NCI-H187 treated with DMSO at 0.1 percent for 48 hours (cell line): ENCODE measurements at places on chromosomes 3 and 15.
A peak's percentile ranks its signal among the peaks of the same experiment; 100 is the strongest.

DNA sequence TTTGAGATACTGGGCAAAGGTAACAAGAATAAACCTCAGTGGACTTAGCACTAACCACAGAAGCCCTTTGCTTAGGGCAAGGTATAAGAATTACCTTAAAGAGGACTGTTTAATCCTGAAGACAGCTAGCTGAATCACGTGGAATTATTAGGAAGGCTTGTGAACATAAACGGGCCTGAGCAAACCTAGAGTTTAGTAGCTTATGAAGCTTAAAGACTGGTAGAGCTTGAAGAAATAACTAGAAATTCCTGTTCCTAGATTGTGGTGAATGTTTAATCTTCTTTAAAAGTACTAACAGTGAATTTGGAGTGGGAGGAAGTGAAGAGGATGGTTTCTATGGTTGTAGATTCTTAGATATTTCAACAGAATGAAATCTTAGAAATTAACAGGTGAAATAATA lies 428.9 kb upstream of the THRB start:
- DNase-seq = no peak

- DNase-seq = no peak
These were observed 431.3 kb upstream of the MDFIC2 start for GRCh38 chr3:70743754-70744153.

DNA sequence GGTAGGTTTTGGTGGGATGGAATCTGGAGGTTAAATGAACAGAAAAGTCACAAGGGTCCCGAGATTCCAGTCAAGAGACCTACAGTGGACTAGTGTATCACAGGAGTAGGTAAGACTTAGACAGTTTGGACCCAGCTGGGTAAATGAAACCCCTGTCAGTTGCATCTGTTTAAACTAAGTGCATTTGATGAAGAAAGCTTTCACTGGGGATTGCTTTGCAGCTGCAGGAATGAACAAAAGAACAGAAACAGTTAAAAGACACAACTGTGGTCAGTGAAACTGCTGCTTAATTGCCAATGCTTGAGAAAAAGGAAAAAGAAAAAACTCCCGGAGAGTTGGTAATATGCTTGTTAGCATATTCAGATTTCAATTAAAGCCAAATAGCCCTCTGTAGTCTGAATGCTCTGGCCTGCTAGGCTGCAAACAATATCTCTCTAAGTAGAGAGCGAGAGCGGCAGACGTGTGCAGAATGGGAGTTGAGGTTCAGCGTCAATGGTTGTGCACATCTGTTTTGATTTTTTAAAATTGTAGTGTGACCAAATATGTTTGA lies 37.1 kb downstream of the OXNAD1 start:
- no peak for DNase-seq

GRCh38 chr15:32909431-32909830 lies 191.6 kb downstream of the GREM1 start:
- DNase-seq = no peak

DNA sequence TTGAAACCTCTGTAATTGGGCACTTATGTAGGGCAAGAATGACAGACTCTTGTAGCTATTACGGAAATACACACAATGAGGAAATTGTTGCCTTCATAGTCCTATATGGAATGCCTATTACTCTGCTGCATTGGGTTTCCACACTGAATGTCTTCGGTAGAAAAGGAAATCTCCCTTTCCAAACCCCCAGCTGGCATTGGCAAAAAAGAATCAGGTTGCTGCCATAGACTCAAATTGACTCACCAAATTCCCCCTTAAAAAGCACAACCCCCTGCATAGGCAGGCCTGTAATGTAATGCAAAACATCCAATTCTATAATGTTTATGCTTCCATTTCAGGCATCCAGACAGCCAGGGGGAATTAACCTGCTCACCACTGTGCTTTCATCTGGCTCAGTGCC lies 44.8 kb upstream of the NTRK3 start:
- DNase-seq = no peak

GRCh38 chr3:26838026-26838425 lies 215.5 kb downstream of the LRRC3B start:
- DNase-seq = no peak

GRCh38 chr3:189344996-189345395 lies 173.2 kb downstream of the TPRG1 start:
- DNase-seq = no peak

GRCh38 chr3:23664459-23664858 lies 141.3 kb upstream of the UBE2E1 start:
- no peak for DNase-seq

DNA sequence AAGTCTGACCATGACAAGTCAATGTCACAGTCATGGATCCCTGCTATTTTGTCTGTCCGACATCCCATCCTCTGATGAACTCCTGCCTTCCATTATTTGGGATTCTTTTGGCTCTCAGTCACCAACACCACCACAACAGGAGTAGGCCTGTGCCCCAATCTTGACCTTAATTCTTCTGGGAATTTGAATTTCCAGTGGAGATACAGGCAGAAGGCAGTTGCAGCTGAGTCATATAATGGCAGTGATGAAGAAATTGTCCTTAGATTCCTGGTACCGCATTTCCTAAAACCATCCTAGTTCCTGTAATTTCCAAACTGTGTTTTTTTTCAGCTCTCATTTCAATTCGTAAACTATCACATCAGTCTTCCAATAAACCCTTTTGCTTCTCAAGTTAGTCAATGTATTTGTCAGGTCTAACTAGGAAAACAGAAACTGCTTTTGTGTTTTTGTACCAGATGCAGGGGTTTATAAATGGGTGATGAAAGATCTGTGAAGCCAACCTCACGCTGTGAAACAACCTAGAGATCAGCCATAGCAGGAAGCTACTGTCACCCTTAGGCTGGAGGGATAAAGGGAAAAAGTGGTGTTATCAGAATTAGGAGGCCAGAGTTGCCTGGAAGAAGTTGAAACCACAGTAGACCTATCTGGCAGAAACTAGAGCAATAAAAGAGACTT lies 126.3 kb upstream of the TMEM108 start:
- no peak for DNase-seq

GRCh38 chr3:171996178-171996817 lies 43.1 kb upstream of the FNDC3B start:
- no peak for DNase-seq

DNA sequence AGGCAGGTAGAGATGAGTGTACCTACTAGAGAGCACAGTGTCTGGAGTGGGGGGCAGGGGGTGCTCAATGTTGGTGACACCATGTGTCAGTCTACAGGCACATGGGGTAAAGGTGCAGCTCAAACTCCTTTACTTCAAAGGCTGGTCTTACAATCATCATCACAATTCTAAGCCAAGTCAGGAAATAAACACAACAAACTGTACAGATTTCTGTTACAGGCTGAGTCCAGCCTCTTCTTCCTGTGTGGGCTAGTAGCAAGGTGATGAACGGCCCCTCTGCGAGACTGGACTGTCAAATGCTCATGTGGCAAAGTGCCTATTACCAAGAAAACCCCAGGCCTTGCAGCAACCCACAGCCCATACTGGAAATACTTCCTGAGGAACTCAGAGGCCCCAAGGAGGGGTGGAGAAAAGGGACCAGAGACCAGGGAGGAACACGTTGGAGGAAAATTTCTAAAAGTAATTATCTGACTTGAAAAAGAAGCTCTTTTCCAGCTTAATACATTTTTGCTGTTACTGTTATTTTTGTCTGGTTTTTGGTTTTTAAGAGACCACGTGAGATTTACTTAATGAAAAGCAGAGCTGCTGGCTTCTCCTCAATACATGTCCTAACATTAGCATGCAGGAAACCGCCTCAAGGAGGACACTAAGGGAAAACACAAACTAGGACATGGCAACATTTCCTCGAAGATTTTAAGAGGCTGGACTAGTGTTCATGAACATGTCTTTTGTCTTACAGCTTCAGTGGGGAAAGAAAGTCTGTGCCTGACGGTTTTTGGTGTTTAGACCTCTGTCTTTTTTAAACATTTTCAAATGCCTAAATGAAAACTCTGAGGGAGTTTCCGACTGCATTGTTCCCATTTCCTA lies 29.5 kb downstream of the TBC1D2B start:
- no peak for DNase-seq

DNA sequence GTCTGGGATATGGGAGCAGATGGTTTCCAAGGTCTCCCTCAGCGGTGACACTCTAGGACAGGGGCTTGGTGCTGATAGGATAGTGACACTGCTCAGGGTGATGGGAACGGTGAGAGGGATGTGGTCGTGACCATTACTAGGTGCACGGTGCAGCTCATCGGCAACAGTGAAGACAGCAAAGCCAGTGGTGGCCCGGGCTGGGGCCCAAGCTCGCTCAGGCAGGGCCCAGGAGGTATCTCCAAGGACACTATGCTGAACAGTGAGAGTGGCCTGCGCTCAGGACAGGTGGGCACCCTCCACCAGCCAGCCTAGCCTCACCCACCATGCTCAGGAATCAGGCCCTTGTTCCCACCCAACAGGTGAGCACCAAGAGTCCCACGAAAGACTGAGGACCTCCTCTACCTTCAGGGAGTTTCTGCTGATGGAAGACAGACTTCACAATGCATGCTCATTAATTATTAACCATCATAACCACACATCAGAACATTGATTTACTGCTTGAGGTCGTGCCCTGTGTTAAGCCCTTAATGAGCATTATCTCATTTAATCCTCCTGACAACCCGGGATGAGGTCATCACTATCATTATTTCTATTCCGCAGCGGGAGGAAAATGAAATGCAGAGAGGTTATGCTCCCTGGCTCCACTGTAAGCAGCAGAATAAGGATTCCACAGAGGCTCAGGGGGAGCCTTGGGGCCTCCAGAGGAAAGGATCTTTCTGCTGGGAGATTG lies 269.4 kb downstream of the UACA start:
- no peak for DNase-seq

- DNase-seq = no peak
These were observed 246.7 kb downstream of the LPP start for GRCh38 chr3:188400494-188401243.

DNA sequence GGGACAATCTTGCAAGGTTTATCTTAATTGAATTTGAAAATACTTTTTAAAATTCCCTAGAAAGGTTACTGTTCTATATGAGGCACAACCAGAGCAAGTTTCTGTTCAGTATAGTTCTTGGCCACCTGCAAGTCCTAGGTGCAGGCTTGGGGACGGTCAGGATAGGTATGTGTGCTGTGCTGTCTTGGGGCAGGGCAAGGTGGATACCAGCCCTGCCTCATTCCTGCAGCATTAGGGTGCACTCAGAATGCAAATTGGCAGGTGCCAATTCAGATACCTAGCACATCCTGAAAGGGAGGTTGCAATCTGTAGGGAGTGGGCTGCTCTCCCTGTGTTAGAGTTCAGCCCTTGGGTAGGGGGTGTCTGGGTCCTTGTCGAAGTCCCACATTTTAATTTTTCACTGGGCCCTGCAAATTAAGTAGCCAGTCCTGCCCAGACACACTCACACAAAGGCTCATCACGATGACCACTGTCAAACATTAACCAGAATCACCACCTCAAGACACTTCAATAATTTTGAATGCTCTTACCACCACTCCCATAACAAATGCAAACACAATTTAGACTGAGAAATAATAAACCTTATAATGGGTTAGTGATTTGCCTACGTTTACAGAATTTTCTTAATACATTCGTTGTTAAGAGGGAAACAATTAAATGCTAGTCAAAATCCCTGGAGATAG lies 838.0 kb upstream of the NR2F2 start:
- DNase-seq = no peak

DNA sequence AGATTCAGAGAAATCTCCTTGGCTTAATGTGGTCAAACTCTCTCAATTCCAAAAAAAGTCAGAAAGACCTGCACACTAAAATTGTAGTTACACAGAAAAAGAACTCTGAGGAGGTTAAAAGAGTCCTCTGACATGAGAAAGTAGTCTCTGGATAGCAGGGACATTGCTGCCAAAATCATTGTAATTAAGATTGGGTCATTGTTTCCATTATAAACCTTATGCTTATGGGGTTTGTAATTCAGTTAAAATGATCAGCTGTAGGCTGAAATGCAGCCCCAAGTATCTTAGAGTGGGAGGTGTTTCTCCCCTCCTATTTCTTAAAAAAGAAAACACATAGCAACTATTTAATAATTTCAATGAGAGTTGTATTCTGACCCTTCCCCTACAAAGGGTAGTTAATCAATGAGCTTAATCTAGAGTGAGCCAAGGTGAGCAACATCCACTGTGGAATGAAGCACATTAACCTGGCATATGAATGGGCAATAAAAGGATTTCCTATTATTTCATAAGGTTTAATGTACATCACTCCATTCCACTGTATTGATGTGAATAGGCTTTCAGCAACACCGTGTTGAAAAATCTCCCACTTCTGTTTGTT lies 406.9 kb downstream of the TIGIT start:
- no peak for DNase-seq

DNA sequence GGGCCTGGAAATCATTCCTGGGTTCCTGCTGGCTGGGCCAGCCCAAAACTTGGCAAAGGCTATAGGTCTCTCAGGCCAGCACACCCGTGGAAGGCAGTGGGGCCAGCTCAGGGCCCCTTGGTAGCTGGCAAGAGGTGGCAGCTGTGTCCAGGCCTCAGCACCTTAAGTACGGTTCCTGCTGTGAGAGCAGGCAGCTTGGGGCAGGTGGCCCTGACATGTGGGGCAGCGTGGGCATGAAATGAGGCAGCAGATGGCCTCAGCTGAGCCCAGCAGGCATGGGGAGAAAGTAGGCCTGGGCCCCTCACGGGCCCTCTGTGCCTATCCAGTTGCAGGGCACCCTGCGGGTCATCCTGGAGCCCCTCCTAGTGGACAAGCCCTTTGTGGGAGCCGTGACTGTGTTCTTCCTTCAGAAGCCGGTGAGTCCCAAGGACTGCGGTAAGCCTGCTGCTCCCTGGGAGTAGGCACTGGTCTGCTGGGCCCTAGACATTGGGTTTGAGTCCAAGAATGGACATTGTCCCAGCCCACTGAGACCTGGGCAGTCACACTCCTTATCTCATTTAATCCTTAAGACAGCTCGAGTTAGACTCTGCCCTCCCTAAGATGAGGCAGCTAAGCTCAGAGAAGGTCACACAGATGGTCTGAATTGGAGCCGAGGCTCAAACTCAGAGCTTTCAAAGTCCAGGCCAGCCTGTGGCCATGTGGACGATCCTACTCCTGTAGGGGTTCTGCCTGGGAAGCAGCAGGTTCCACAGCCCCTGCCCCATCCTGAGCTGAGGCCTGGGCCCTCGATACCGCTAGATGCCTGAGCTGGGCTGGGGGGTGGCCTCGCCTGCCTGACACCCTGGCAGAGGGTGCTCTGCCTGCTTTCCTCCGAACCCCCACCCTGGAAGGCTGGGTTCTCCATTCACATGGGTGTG lies 25.5 kb downstream of the ESYT3 start:
- DNase-seq = no peak

DNA sequence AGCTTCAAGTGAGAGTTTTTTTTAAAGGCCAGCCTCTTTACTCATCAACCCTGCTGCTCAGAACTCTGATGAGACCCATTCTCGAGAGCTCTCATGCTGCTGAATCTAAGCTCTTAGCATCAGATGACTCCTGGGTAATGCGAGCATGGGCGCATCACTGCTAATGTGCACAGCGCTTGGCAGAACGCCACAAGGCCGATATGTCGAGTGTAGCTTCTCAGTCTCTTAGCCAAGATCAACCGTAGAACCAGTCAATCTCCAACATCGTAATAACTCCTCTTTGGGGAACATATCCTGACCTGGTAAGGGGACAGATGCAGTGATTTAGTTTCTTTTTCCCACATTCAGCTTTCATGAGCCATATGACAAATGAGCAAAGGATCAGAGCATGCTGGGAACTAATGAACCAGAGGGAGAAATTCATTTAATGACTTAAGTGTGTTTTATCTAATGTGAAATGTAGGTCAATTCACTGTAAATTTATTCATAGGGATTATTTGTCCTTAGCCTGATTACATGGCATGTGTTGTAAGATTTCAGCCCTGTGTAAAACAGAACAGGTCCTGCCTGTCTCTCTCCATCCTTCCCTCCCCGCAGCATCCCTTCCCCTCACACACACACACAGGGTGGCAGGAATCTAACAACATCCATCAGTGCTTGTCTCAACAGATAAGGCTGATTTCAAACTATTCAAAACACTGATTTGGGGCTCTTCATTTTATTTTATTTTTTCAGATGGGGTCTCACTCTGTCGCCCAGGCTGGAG lies 195.4 kb upstream of the C2CD4B start:
- DNase-seq = peak; percentile 44
